ENCODE measurements at places on chromosomes 4 and X. TPM values are rescaled to one million over a fixed set of nuclear protein-coding genes. Genes with fewer than 3 reads are reported as not detected.

The PPEF1 gene
- total RNA-seq: not detected

The DUSP21 gene
- total RNA-seq: not detected

The INTU gene
- total RNA-seq: 3.3 TPM

The POLN gene
- total RNA-seq: 2.2 TPM

The DOK7 gene
- under 0.01 TPM for total RNA-seq

The SPACA5 gene
- total RNA-seq: not detected

The VCX3A gene
- total RNA-seq: not detected

Data from subcutaneous preadipocyte (primary cell).